ENCODE measurements at places on chromosomes 2 and 18. TPM values are rescaled to one million over a fixed set of nuclear protein-coding genes. Genes with fewer than 3 reads are reported as not detected.
A peak's percentile ranks its signal among the peaks of the same experiment; 100 is the strongest.

GRCh38 chr2:181407171-181407570 lies 50.0 kb upstream of the ITGA4 start:
- DNase-seq, result no peak

The SERPINB11 gene
- total RNA-seq, result not detected

The ADD2 gene
- total RNA-seq, result 1.6 TPM

- DNase-seq, result no peak
Observed at GRCh38 chr18:63439334-63439733, 17.1 kb upstream of the VPS4B start.

The CFAP210 gene
- total RNA-seq, result not detected

- no peak for DNase-seq
Observed at GRCh38 chr2:150125188-150125587, 362.3 kb downstream of the RND3 start.

DNA sequence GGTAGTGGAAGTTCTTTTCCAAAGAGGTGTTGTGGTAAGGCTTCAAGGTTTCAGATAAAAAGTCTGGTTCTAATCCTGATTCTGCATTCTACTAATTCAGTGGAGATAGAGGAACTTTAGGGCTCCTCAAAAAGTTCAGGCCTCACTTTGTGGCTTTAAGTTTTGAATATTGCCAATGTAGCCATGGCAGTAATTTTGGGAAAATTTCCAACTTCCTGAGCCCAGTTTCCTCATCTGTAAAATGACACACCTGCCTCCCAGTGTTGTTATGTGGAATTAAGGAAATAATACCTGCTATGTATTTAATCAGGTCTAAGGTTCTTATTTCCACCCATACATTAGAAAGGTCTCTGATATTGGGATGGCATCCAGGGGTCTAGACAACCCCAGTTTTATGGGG lies 147.6 kb upstream of the ITGA6 start:
- no peak for DNase-seq

- peak; percentile 66 for DNase-seq
Observed at GRCh38 chr2:240628808-240629618, 3.7 kb downstream of the GPR35 start.

GRCh38 chr2:217816396-217816869 lies 186.4 kb downstream of the TNS1 start:
- DNase-seq, result no peak

DNA sequence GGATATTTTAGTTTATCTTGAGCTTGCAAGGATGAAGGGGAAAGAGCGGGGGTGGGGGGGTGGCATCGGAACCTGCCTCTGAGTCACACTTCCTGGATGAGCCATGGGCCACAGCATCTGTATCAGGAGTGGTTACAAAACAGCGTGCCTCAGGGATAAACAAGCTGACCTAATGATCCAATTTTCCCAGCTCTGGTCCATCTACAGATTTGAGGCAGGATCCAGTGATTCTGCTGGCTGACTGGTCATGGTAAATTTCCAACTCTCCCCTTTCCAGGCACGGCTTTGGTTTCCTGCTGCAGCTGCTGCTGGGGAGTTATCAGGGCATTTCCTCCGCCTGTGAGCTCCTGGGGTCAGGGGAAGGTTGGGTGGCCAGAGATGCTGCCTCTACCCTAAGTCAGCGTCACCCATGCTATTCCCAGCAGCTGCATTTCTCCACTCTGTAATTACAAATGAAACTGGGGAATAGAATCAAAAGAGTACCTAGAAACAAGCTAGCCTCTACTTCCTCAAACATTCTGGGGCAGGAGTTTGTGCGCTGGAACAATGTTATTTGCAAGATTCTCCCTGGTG lies 4.7 kb upstream of the HPCAL1 start:
- no peak for DNase-seq

DNA sequence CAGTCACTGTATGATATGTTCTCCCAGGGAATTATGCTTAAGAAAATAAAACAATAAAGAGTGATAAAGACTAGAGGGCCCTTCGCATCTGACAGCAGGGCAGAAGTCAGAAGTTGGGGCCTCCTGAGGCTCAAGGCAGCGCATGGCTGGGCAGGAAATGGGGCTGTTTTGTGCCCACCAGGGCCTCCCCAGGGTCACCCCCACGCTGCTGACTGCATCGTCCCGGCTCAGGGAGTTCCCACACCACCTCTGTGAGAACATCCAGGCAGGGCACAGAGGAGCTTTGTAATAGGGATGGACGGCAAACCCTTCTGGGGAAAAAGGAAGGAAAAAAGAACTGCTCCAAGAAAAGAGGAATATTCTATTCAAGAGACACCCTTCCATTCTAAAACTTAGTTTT lies 41.2 kb downstream of the PAX3 start:
- DNase-seq, result no peak

GRCh38 chr18:35178260-35178659 lies 62.6 kb upstream of the ZNF397 start:
- no peak for DNase-seq
